NCI-H2171 (cell line): ENCODE measurements at places on chromosomes 4 and X.

GRCh38 chr4:81607950-81608349, 136.2 kb upstream of the RASGEF1B start:
- no peak for DNase-seq

- peak; percentile 29 for DNase-seq
Measured at GRCh38 chr4:16205298-16206164, 20.7 kb downstream of the TAPT1 start.

DNA sequence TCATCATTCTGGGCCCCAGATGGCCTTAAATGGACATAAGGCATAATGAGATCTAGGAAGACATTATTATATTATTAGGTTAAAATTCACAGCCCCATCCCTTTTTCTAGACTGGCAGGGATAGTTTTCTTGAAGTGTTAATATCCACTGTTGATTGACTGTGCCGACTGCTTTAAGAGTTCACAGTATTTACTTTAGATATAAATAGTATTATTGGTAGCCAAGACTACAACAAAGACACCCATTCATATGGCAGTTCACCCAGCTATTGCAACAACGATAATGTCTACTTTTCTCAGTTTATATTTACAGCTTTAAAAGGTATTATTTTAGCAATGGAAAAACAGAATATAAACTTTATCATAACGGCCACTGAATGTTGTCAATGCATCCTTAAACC, 922.2 kb upstream of the POU3F4 start:
- no peak for DNase-seq

- no peak for DNase-seq
Measured at GRCh38 chr4:94135701-94136100, 72.0 kb upstream of the SMARCAD1 start.

GRCh38 chr4:8177552-8177951, 18.9 kb upstream of the ABLIM2 start:
- DNase-seq, result no peak

DNA sequence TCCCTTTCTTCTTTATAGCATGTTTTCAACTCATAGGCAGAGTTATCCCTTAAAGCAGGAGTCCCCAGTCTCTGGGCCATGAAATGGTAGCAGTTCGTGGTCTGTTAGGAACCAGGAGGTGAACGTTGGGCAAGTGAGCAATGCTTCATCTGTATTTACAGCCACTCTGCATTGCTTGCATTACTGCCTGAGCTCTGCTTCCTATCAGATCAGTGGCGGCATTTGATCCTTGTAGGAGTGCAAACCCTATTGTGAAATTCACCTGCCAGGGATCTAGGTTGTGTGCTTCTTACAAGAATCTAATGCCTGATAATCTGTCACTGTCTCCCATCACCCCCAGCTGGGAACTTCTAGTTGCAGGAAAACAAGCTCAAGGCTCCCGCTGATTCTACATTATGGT, 39.8 kb downstream of the DTHD1 start:
- DNase-seq, result no peak

- DNase-seq, result no peak
Measured at GRCh38 chr4:162770761-162771490, 395.8 kb downstream of the NAF1 start.

DNA sequence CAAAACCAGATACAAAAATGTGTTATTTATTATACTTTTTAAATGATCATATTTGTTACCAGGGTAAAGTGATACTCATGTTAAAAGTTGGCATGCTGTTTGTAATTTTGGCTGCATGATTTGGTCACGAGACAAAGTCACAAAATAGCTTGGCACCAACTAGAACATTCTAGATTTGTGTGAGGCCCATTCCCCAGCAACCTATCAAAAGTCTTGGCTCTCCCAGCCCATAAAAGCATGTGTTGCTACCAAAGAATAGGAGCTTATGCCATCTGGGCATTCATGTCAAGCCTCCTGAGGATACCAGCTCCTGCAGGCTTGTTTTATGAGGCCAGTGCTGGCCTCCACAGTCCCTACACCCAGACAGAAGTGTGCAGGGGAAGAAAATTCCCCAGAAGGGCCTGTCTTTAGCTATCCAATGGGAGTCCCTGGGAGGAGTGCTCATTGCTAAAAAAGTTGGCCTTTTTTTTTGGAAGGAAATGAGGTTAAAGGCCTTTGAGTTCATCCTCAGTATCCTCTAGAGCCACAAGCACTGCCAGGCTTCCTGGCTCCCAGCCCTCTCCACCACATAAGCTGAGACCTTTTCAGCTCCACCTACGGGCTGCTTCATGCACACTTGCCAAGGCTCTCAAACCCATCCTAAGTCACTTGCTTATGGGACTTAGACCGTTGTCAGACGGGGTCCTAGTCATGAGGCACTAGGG, 211.9 kb upstream of the EOLA2 start:
- DNase-seq, result no peak

- no peak for DNase-seq
Measured at GRCh38 chrX:23287191-23287725, 47.4 kb upstream of the PTCHD1 start.

DNA sequence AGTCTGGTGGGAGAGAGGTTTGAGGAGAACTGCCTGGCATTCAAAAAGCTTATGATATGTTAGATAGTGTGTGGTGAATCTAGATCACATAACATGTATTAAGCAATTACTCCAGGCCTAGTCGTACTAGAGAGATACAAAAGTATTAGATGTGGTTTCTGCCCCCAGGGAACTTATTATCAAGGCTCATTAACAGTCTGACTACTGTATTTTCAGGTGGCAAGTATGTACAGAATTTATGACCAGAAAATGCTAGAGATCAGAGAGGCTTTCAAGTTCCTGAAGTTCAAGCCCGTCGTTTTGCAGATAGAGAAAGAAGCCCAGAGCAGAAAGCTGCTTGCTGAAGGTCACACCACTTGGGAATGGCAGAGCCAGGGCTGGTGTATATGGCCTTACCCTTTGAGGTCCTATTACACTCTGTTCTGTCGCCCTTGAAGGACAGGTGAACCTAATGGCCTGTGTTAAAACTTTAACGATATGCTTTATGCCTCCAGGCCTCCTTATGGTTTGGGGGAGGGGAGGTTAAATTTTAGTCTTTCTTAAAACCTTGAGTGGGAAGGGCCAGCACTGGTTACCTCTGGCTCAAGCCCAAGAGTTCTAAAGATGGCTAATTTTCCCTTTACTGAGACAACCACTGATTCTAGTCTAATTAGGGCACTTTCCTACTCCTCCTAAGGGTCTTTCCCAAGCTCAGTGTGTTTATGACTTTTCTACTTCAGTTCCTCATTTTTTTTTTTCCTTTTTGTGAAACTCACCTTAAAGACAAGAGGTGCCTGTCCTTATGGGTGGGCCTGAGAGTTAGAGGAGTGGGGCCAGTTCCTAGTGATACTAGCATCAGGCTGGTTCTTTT, 19.9 kb downstream of the TMEM164 start:
- no peak for DNase-seq

- no peak for DNase-seq
Measured at GRCh38 chrX:83495898-83496297, 12.2 kb upstream of the POU3F4 start.

DNA sequence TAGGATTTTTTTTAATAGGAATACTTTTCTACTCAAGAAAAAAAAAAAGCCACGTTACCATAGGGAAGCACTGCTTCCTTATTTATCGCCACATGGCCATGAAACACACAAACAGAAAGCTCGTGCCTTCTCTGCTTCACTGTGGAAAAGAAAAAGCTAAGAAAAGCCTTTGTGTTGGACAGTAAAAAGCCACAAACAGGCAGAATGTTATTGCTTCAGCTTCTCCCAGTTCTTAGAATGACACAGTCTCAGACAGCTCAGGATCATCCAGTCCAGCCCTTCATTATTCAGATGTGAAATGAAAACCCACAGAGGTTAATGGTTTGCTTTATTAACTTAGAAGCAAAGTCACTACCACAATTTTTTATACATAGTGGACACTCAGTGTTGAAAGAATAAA, 181.6 kb upstream of the NOCT start:
- DNase-seq, result no peak

DNA sequence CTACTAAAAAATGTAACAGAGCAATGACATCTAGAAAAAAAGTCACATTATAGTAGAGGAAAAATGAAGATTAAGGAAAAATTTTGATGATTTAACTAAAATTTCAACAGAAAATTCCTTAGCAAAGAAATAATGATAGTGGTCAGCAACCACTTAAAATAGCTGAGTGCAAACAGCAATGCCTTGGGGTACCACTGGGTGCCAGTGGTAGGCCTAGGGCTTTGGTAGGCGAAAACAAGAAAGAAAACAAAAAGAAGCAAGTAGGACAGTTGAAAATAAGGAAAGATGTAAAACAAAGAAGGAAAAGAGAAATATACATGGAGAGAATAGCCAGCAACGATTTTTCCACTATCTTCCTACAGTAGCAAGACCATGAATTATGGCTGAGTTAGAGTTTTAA, 313.5 kb upstream of the IRS4 start:
- no peak for DNase-seq

- no peak for DNase-seq
Measured at GRCh38 chrX:78375894-78376293, 48.5 kb upstream of the CYSLTR1 start.

DNA sequence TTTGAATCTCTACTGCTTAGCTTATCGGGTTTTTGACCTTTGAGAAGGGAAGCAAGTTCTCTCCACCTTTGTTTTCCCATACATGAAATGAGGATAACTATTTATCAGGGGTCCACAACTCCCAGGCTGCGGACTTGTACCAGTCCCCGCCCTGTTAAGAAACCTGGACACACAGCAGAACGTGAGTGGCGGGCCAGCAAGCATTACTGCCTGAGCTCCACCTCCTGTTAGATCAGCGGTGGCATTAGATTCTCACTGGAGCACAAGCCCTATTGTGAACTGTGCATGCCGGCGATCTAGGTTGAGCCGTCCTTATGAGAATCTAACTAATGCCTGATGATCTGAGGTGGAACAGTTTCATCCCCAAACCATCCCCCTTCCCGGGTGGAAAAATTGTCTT, 579.5 kb downstream of the GALNTL6 start:
- DNase-seq, result no peak

DNA sequence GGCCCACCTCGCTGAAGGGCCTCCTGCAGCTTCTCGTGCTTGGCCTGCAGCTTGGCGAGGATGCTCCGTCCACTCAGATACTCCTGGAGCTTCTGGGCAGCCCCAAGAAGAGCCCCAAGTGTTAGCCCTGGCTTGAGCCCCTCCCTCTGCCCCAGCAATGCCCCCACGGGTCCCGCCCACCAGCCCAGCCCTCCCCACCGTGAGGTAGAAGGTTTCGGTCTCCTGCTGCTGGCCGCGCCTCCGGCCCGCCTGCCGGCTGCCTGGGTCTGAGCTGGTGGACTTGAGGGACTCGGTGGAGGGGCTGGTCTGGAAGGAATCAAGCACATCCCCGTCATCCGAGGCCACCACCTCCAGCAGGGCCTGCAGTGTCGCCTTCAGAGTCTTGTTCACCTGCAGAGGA, 8.7 kb downstream of the AVPR2 start:
- no peak for DNase-seq

GRCh38 chrX:147912093-147912801, 528 bp downstream of the FMR1 start:
- peak; percentile 16 for DNase-seq

- DNase-seq, result no peak
Measured at GRCh38 chr4:83561381-83561780, 25.5 kb downstream of the GPAT3 start.

- DNase-seq, result no peak
Measured at GRCh38 chrX:28922106-28922505, 334.9 kb downstream of the IL1RAPL1 start.

DNA sequence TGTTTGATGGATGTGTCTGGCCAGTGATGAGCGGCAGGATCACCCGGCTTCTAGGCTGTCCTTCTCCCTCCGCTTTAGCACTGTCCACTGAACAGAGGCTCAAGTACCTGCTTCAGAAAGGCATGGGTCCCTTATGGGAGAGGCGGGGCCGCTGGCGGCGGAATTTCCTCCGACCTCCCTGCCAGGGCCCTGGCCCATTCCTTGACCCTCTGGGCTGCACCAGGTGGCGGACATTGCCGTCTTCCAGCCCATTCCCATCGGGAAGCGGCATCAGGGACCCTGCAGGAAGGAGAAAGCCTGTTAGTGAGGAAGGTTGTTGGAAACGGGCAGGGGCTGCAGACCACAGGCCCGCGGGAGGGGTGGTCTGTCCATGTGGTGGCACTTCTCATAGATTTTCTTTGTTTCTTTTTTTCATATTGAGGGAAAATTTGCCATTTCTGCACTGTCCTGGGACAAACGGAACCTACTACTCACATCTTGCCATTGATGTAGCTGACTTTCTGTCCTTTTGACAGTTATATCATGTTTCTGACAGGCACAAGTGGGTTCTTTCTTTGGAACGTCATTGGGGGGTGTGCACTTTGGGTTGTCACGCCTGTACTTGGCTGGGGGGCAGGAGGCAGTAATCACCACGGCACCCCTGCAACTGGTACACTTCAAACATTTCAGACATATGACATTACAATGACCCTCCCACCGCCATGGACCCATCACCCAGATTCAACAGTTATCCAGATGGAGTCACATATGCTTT, 6.1 kb downstream of the APLN start:
- DNase-seq, result no peak

DNA sequence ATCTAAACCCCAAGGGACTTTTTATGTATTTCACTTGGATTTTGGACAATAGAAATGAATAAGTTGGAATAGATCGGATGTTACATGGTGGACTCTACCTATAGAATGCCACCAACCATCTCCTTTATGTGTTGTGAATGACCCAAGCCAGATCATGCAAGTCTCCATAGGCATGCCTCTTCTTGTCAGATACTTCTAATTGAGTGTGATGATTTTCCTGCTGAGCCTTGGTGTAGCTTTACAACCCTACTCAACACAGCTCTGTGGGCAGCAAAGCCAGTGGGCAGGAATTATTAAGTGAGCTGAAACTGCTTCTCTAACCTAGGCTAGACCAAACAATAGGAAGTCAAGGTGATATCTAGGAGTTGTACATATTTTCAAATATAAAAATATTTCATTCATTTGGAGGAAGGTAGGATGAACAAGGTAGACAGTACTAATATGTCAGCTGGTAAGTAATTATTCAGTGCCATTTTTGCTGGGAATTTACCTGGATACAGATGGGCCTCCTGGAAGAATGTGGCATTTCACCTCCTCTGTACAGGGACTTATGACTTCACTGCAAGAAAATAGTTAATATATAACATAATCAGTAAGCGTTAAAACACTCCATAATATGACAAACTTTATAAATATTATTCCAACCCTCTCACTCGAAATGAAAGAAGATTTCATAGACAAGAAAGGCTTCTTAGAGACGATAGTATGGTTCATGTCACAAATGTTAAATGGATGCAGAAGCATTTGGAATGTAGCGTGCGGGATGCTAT, 298.0 kb upstream of the FAT1 start:
- no peak for DNase-seq
